ENCODE measurements at places on chromosomes 1 and 21. TPM values are rescaled to one million over a fixed set of nuclear protein-coding genes. Genes with fewer than 3 reads are reported as not detected.

- peaks cover 35% of the 10 kb centered on the region for H3K4me1 ChIP-seq
- H3K36me3 ChIP-seq, result peaks cover 9% of the 10 kb centered on the region
- H3K27ac ChIP-seq, result peak overlapping the region; percentile 67
Measured at GRCh38 chr1:31627301-31627929, 9.9 kb downstream of the HCRTR1 start.

DNA sequence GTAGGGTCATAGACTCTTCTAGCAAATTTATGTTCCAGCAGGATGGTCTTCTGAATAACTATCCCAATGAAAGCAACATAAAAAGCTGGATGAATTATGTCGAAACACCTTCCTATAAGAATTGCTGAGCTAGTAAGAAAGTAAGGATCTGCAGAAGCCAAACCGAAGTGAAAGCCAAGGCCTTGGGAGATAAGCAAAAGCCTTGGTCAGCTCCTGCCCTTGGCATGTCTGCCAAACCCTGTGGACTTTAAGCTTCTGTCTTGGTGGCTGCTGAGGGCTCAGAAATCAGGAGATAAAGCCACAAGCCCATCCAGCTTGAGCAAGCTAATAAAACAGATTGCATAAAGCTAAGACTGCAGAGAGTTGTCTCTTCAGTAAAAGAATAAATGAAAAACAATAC lies 81.2 kb upstream of the KCND3 start:
- H3K4me3 ChIP-seq, result no peak overlapping the region
- H3K36me3 ChIP-seq, result no peaks in the 10 kb centered on the region
- DNase-seq, result no peak

- no peaks in the 10 kb centered on the region for H3K27me3 ChIP-seq
- no peak overlapping the region for H3K4me3 ChIP-seq
- H3K27ac ChIP-seq, result no peak overlapping the region
- DNase-seq, result no peak
Measured at GRCh38 chr21:14542638-14543037, 3.5 kb downstream of the SAMSN1 start.

DNA sequence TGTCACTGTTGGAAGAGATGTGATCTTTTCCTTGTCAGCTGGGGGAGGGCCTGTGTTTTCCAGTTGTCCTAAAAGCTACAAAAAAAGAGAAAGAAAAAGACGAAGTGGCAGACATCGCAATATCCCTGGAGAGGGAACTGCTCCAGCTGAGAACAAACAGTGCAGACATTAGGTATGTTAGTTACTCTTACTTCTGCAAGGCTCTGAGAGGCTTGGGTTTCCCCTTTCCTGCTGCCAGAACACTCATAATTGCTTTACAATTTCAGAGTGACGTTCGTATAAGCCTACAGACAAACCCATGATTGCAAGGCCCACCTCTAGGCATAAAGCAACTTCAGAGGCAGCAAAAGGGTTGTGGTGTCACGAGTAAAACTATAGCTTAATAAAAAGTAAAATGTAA lies 31.1 kb downstream of the CD160 start:
- no peak overlapping the region for H3K27ac ChIP-seq
- H3K36me3 ChIP-seq, result peaks cover 19% of the 10 kb centered on the region
- H3K27me3 ChIP-seq, result no peaks in the 10 kb centered on the region
- H3K4me3 ChIP-seq, result no peak overlapping the region

- no peak for DNase-seq
- no peaks in the 10 kb centered on the region for H3K36me3 ChIP-seq
- peaks cover 18% of the 10 kb centered on the region for H3K27me3 ChIP-seq
- H3K4me1 ChIP-seq, result no peaks in the 10 kb centered on the region
- no peak overlapping the region for H3K27ac ChIP-seq
Measured at GRCh38 chr1:65971547-65971946, 178.9 kb downstream of the PDE4B start.

GRCh38 chr1:212477014-212477679 lies 44.4 kb downstream of the NENF start:
- no peaks in the 10 kb centered on the region for H3K27me3 ChIP-seq
- DNase-seq, result peak; percentile 61
- H3K27ac ChIP-seq, result peak overlapping the region; percentile 68
- no peak overlapping the region for H3K4me3 ChIP-seq
- peaks cover 3% of the 10 kb centered on the region for H3K4me1 ChIP-seq

GRCh38 chr21:43702785-43703034 lies 16.2 kb upstream of the PDXK start:
- H3K27ac ChIP-seq, result peak overlapping the region; percentile 12
- no peaks in the 10 kb centered on the region for H3K27me3 ChIP-seq
- H3K4me1 ChIP-seq, result peaks cover 10% of the 10 kb centered on the region
- DNase-seq, result no peak
- H3K4me3 ChIP-seq, result no peak overlapping the region
- peaks cover 1% of the 10 kb centered on the region for H3K36me3 ChIP-seq

GRCh38 chr1:213977909-213978308 lies 9.9 kb upstream of the PROX1 start:
- no peak overlapping the region for H3K27ac ChIP-seq
- H3K36me3 ChIP-seq, result no peaks in the 10 kb centered on the region
- DNase-seq, result no peak
- H3K27me3 ChIP-seq, result peaks cover 89% of the 10 kb centered on the region
- no peak overlapping the region for H3K4me3 ChIP-seq

GRCh38 chr21:23162198-23162946 lies 2164.2 kb downstream of the NCAM2 start:
- no peak overlapping the region for H3K27ac ChIP-seq
- H3K36me3 ChIP-seq, result no peaks in the 10 kb centered on the region
- H3K4me1 ChIP-seq, result no peaks in the 10 kb centered on the region

GRCh38 chr1:101088431-101088830 lies 62.8 kb upstream of the DPH5 start:
- no peak overlapping the region for H3K4me3 ChIP-seq
- peaks cover 9% of the 10 kb centered on the region for H3K36me3 ChIP-seq
- no peak for DNase-seq
- no peaks in the 10 kb centered on the region for H3K27me3 ChIP-seq
- H3K4me1 ChIP-seq, result peaks cover 6% of the 10 kb centered on the region

- H3K36me3 ChIP-seq, result peaks cover 5% of the 10 kb centered on the region
- no peaks in the 10 kb centered on the region for H3K27me3 ChIP-seq
- DNase-seq, result no peak
Measured at GRCh38 chr1:247330548-247331171, 1.0 kb downstream of the ZNF496 start.

GRCh38 chr1:30518186-30518585 lies 205.2 kb downstream of the MATN1 start:
- no peaks in the 10 kb centered on the region for H3K36me3 ChIP-seq
- peaks cover 30% of the 10 kb centered on the region for H3K27me3 ChIP-seq
- H3K4me3 ChIP-seq, result no peak overlapping the region
- H3K4me1 ChIP-seq, result no peaks in the 10 kb centered on the region
- DNase-seq, result no peak
- H3K27ac ChIP-seq, result no peak overlapping the region

- H3K4me1 ChIP-seq, result peaks cover 4% of the 10 kb centered on the region
- H3K4me3 ChIP-seq, result no peak overlapping the region
- no peaks in the 10 kb centered on the region for H3K36me3 ChIP-seq
- no peak overlapping the region for H3K27ac ChIP-seq
- no peak for DNase-seq
- peaks cover 9% of the 10 kb centered on the region for H3K27me3 ChIP-seq
Measured at GRCh38 chr1:40155135-40155534, 6.1 kb upstream of the RLF start.

DNA sequence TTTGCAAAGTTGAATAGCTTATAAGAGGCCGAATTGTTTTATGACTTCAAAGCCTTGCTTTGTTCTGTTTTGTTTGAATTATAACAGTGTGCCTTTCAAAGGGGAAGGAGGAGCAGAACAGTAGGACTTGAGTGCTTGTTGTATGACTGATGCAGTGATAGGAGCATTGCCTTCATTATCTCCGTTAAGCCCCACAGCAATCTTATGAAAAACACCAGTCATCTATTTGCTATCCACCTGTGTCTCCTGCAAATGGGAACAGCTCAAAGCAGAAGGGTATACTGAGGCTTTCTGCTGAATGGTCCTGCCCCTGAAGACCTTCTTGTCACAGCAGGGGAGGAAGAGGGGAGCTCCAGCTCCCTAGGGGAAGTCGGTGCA lies 127.5 kb downstream of the RNF220 start:
- no peaks in the 10 kb centered on the region for H3K36me3 ChIP-seq
- no peaks in the 10 kb centered on the region for H3K4me1 ChIP-seq
- H3K4me3 ChIP-seq, result no peak overlapping the region
- H3K27me3 ChIP-seq, result peaks cover 40% of the 10 kb centered on the region
- H3K27ac ChIP-seq, result no peak overlapping the region

DNA sequence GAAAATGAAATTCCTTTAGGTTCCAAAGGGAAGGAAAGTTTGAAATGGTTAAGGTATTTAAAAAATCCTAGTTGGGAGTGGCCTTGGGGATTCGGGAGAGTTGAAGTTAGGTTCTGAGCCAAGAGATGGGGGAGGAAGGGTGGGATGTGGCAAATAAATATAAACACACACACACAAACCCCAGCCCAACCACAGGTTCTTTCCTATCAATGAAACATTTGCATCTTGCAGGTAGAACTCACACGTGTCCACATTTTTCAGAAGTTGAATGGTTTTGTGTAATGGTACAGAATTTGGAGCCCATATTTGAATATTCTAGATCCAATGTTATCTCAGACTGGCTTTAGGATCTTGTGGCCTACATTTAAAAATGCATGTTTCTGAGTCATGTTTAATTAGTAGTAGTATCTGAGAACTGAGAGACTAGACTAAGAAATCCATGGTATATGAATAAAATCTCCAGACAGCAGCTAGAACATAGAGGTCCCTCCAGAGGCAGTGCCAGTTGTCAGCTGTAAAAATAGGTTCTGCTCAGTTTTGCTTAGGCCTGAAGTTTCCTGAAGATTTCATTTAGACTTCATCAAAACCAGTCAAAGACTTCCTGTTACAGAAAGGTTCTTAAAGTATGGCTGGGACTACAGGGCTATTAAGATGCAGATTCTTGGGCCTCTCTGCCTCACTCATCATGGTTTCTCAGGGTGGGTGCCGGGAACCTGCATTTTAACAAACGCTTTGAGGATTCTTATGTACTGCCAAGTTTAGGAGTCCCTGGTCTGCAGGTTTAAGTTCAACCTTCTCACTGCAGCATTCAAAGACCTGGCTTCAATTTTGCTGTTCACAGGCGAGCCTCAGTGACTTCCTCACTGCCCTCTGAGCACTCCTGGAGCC lies 21.3 kb downstream of the RUNX1 start:
- H3K27me3 ChIP-seq, result peaks cover 28% of the 10 kb centered on the region
- no peak overlapping the region for H3K27ac ChIP-seq
- H3K4me1 ChIP-seq, result peaks cover 16% of the 10 kb centered on the region
- no peak for DNase-seq
- no peaks in the 10 kb centered on the region for H3K36me3 ChIP-seq

DNA sequence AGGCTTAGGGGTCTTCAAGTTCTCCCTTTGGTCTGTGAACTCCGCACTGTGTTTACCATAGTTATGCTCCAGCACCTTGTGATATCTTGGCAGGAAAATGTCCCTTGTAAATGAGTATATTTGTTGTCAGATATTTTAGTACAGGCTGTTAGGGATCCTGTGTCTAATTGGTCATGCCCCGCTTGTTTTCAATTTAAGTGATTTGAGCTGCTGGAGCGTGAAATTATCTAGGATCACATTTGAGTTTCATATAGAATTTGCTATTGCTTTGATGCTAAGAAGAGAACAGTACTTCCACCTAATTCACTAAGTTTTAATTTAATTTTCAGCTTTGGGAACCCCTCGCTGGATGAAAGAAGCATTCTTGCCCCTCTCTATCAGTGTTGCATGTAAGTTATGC lies 15.4 kb upstream of the TOR3A start:
- DNase-seq, result no peak
- no peaks in the 10 kb centered on the region for H3K4me1 ChIP-seq
- H3K27me3 ChIP-seq, result no peaks in the 10 kb centered on the region
- no peak overlapping the region for H3K4me3 ChIP-seq

GRCh38 chr1:160951443-160952128 lies 3.0 kb downstream of the ITLN2 start:
- H3K4me3 ChIP-seq, result no peak overlapping the region
- no peaks in the 10 kb centered on the region for H3K36me3 ChIP-seq
- peaks cover 32% of the 10 kb centered on the region for H3K4me1 ChIP-seq
- H3K27ac ChIP-seq, result peak overlapping the region; percentile 35

DNA sequence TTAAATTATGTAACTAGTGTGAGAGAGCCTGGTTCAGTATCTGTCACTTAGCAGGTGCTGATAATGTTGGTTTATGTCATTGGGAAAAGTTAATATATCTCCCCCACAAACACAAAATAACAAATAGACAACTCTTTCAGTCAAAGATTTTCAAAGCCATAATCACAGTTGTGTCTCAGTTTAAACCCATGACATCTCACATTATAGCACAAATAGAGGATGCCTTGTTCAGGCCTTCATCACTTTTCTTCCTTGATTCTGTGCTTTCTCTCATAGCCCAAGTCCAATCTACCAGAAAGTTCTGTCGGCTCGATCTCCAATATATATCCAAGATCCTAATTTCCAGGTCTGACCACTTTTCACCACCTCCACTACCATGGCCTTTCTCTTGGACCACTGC lies 6.2 kb upstream of the EPS15 start:
- H3K4me3 ChIP-seq, result no peak overlapping the region
- no peak for DNase-seq
- no peaks in the 10 kb centered on the region for H3K27me3 ChIP-seq
- no peaks in the 10 kb centered on the region for H3K4me1 ChIP-seq
- no peak overlapping the region for H3K27ac ChIP-seq

DNA sequence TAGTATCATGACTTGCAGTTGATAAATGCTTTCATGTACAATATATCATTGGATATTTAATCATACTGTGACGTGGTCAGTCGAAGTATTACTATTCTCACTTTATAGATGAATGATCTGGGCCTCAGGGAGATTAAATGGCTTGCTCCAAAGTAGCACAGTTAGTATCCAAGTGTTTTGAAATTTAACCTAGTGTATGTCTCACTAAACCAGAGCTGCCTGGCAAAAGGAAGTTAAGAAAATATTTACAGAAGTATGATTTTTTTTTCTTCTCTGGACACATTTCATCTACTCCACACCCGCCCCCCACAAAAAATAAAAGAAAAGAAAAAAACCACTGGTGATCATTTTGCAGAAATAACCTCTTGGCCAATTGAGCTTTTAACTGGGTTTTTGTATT lies 71.9 kb upstream of the CXADR start:
- no peaks in the 10 kb centered on the region for H3K27me3 ChIP-seq
- DNase-seq, result no peak
- H3K27ac ChIP-seq, result no peak overlapping the region

- no peaks in the 10 kb centered on the region for H3K36me3 ChIP-seq
- DNase-seq, result no peak
- no peak overlapping the region for H3K27ac ChIP-seq
- H3K27me3 ChIP-seq, result peaks cover 3% of the 10 kb centered on the region
- H3K4me3 ChIP-seq, result no peak overlapping the region
Measured at GRCh38 chr1:55222152-55222551, 7.0 kb upstream of the USP24 start.

KCNK1 gene
- 14.6 TPM for total RNA-seq

OR10K1 gene
- not detected for total RNA-seq

RAB13 gene
- 87.7 TPM for total RNA-seq

NUP210L gene
- 0.04 TPM for total RNA-seq

RBP7 gene
- 2.2 TPM for total RNA-seq

TDRD5 gene
- total RNA-seq, result not detected

FALEC gene
- 1.9 TPM for total RNA-seq

RGS4 gene
- 39.9 TPM for total RNA-seq

SKI gene
- total RNA-seq, result 110 TPM

TENT5C gene
- 0.23 TPM for total RNA-seq

RNF186 gene
- total RNA-seq, result not detected
